Inflammatory macrophage (primary cell): ENCODE measurements at places on chromosomes 7 and 10.

DNA sequence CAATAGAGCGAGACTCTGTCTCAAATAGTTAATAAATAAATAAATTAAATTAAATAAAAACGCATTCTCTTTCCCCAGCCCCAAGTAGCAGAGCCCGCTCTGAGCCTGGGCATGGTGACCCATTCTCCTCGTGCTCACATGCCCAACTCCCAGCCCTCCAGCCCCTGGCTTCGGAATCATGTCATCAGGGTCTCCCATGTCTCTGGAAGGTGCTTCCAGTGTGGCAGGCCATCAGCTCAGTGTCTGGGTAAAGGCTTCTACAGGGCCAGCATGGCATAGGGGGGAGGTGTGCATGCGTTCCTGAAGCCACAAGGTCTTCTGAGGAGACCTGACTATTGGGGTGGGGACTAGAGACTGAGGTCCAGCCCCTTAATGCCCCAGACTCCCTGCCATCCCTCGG lies 72.8 kb downstream of the ALOX5 start:
- DNase-seq = no peak

DNA sequence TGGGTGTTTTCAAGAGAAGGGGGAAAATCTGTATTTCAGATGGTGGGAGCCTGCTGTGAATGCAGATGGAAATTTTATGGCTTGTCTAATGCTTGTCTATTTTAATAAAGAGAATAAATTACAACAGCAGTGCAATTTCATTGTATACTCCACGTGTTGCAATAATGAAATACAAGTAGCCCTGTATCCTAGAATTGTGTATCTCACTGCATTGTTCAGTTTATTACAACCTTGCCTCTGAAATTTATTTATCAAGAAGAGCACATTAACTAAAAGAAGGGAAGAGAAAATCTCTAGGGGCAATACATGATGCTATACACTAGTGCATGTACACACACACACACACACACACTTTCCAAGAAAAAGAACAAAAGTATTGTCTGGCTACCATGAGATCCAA lies 21.8 kb downstream of the ANK3 start:
- DNase-seq = no peak

GRCh38 chr7:93148144-93148543 lies at the start of gene SAMD9L:
Gene SAMD9L (minus strand): TSS chr7:93148385. CDS start chr7:93135971, 12,414 bp downstream.
- DNase-seq = peak; percentile 42

DNA sequence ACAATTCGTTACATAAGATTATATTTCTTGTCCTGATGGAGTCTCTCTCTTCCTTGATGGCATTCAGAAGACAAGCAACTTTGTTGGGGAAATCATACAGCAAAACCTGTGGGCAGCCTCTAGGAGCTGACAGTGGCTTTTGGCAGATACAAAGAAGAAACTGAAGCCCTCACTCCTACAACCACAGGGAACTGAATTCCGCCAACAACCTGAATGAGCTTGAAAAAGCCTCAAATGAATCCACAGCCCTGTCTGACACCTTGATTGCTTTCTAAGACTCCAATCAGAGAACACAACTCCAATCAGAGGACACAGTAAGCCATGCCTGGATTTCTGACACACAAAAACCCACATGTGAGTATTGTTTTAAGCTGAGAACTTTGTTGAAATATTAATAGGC lies 576.8 kb upstream of the LRRTM3 start:
- no peak for DNase-seq

GRCh38 chr10:1535301-1535965 lies 201.9 kb downstream of the ADARB2 start:
- DNase-seq = no peak

DNA sequence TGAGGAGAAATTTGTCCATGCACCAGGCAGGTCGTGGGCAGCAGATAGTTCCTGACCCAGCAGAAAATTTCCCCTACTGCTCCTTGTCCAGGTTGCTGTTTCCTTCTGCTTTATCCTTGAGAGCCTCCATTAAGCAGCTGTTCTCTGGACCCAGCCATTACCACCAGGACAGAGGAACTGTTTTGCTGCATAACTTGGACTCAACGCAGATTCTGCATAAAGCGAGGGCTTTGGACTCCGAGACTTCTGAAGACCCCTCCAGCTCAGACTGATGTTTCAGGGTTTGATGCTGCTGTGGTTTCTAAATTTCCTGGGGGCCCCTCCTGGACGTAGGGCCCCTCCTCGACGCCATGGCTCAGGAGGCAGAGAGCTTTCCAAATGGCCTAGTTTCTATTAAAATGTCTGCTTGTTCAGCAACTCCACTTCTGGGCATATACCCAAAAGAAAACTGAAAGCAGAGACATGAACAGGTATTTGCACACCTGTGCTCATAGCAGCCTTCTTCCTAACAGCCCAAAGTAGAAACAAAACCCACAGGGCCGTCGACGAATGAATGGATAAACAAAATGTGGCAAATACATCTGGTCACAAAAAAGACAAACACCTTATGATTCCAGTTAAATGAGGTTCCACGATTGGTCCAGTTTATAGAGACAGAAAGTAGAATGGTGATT lies 28.3 kb upstream of the LMTK2 start:
- no peak for DNase-seq

- no peak for DNase-seq
These were observed 499.6 kb downstream of the MAGI2 start for GRCh38 chr7:78953726-78954363.

- no peak for DNase-seq
These were observed 303.7 kb downstream of the EXOC4 start for GRCh38 chr7:133556553-133556952.

- DNase-seq = no peak
These were observed 157.0 kb upstream of the ZMIZ1 start for GRCh38 chr10:78911533-78912340.

GRCh38 chr10:57094083-57094482 lies 733.0 kb upstream of the ZWINT start:
- DNase-seq = no peak

DNA sequence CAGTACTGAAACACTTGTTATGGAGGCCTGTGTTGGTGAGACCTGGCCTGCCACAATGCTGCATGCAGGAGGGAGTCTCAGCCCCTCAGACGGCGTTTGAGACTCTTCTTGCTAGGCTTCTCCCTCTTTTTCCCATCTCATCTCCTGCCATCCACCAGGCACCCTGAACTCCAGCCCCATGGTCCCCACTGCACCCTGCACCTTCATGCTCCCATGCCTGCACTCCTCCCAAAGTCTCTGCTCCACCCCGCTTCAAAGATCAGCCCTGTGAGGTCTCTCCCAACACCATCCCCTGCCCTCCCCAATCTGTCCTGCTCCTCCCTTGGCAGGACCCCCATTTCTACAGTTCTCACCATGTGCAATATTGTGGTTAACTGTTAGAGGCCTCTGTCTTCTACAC lies 61.7 kb downstream of the VOPP1 start:
- DNase-seq = no peak

- DNase-seq = no peak
These were observed 10.0 kb upstream of the GPR141 start for GRCh38 chr7:37673523-37673922.

GRCh38 chr10:86684331-86685097 lies 16.2 kb downstream of the LDB3 start:
- DNase-seq = no peak

- DNase-seq = no peak
These were observed 84.5 kb upstream of the SEMA3C start for GRCh38 chr7:81003326-81003725.

DNA sequence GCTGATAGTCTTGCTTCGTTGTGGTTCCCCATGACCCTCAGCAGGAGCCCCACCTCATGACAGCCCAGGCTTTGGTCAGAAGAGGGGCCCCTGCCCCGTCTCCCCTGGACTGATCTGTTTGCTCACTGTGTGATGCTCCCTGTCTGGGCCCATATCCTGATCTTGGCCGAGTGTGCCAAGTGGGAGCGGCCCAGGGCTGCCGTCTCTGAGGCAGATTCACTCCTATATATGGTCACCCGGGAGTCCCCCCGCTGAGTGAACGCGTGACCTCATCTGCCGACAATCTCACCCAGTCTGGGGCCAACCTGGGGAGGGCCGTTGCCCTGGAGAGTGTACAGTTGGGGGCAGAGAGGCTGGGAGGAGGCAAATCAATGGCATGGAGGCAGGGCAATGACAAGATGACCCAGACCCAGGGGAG lies 34.5 kb downstream of the PPIF start:
- no peak for DNase-seq

DNA sequence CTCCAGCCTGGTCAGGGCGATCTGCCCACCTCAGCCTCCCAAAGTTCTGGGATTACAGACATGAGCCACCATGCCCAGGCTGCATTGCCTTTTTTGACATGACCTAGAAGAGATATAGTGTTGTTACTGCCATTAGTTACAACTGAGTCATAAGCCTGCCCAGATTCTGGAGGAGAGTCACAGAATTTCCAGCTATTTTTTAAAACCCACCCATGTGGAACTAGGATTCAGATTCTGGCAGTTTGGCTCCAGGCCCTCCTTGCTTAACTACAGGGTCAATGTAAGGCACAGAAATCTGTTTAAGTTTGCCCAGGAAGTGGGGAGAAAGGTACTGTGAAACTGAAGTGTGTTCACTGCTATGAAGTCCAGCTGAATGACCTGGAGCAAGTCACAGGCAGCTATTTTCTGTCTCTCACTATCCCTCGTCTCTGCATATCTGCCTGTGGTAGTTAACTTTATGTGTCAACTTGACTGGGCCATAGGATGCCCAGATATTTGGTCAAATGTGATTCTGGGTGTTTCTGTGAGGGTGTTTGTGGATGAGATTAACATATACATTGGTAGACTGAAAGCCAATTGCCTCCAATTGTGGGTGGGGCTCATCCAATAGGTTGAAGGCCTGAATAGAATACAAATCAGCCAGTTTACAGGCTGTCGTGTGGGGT lies 8.4 kb upstream of the MARVELD1 start:
- no peak for DNase-seq

- no peak for DNase-seq
These were observed 496.2 kb downstream of the DNAJB6 start for GRCh38 chr7:157832866-157833607.

GRCh38 chr7:134667899-134668298 lies 21.2 kb downstream of the BPGM start:
- DNase-seq = no peak

GRCh38 chr7:80379034-80379982 lies 132.6 kb downstream of the GNAT3 start:
- DNase-seq = no peak

- no peak for DNase-seq
These were observed 3.8 kb downstream of the HOXA4 start for GRCh38 chr7:27126596-27127327.

- DNase-seq = no peak
These were observed 823.8 kb upstream of the CELF2 start for GRCh38 chr10:10193848-10194247.

- DNase-seq = no peak
These were observed 42.2 kb upstream of the LAMB1 start for GRCh38 chr7:108045154-108045553.

DNA sequence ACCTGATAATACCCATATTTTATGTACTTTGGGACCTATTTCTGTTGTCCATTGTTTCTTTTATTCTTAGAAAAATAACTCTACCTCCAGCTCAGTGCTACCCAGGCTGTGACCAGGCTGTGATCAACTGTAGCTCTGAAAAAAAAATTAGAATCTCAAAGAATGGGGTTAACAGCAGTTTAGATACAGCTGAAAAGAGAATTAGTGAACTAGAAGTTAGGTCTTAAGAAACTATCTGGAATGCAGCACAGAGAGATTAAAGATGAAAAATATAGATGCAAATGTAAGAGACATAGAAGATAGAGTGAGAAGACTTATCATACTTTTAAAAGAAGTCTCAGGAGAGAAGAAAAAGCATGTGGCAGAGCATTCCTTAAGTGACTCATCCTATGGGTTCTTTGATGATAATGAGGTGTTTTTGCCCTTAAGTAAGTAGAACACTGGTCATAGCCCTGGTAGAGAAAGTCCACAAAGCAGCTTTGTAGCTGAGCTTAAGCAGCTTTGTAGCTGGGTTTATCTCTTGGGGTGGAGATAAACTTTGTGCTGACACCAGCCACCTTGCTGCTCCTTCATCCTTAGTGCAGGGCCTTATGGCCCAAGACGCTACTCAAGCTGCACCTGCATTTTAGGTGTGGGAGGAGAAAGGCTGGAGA lies 27.3 kb upstream of the SFRP5 start:
- no peak for DNase-seq

DNA sequence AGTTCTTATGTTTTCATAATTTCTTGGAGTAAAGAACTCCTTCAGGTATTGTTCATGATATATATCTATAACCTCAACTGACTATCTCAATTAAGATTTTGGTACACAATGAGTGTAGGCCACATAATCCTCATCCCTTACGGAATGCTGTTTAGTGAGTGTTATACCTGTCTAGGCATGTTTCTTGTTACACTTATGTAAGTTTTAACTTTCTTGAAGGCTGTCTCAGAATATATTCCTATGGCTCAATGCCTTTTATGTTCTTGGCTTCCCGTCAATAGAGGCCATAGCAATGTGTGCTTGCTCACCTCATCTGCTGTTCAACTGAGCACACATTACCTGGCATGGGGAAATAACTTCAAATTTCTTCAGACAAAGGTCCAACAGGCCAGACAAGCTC lies 185.1 kb downstream of the CTTNBP2 start:
- no peak for DNase-seq

GRCh38 chr10:105073999-105074398 lies 432.9 kb downstream of the SORCS3 start:
- no peak for DNase-seq

GRCh38 chr10:49403363-49403762 lies 7.5 kb upstream of the DRGX start:
- DNase-seq = no peak

- no peak for DNase-seq
These were observed 44.0 kb downstream of the CCDC7 start for GRCh38 chr10:32489901-32490300.

DNA sequence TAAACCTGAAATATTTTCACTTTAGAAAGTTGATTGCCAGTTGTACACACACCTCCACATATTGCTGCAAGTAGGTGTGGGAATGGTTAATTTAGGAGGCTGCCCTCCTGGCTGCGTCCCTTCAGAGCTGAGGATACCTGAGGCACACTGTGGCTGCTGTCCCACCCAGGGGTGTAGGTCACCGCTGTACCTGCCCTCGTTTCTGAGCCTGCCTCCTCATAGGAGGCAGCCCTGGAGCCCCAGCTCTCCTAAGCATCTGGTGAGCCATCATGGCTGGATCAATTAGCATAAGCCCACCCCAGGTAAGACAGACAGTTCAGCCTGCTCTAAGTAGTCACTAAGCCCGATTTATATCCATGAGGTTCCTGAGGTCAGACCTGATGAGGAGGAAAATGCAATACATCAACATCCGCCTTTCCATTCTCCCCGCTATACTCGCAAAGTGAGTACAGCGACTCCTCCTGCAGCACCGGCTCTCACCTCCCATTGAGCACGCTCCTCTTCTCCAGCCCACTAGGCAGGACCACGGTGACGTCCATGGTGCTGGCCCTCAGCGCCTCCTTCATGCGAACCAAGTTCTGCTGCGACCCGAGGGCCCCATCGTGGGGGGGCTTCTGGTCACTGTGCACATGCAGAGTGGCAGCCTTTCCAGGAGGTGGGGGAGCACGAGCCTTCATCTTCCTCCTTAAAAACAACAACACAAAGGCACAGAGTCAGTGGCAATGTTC lies 97.2 kb downstream of the COBL start:
- no peak for DNase-seq

- no peak for DNase-seq
These were observed 136.4 kb upstream of the TAC1 start for GRCh38 chr7:97595439-97595838.
